ENCODE measurements at places on chromosomes 3 and 15.

GRCh38 chr3:171769461-171769860 lies 40.8 kb downstream of the PLD1 start:
- no peak for DNase-seq

DNA sequence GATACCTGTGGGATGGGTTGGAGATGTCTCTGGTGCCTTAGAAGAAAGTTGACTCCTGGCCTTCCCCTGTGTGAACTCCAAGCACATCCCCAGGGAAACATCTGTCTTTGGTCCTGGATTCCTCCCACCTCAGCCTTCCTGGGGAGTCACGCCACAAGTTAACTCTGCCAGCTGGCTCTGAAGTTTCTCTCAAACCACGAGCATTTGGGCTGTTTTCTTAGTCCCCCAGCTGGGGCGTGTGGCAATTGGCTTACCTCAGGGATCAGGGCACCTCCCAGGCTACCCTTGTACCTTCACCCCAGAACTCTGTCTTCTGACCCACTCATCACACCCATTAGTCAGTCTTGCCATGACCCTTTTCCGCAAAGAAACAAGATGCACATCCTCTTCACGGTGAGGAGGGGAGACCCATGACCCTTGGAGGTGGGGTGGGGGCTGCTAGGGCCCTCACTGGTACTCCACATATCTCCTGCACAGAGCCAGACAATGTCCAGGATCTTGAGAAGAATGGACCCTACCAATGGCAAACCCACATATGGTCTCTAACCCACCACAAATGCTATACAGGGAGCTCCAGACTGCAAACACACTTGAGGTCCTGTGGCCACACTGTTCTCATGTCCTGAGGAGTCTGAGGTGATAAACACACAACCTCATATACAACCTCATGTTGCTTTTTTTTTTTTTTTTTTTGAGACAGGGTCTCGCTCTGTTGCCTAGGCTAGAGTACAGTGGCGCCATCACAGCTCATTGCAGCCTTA lies 3.9 kb downstream of the NEIL1 start:
- DNase-seq: no peak

- no peak for DNase-seq
Measured at GRCh38 chr15:91183596-91183995, 83.5 kb downstream of the SV2B start.

- DNase-seq: no peak
Measured at GRCh38 chr3:177694951-177695350, 497.7 kb upstream of the TBL1XR1 start.

- no peak for DNase-seq
Measured at GRCh38 chr3:158896729-158897128, 94.9 kb downstream of the MFSD1 start.

DNA sequence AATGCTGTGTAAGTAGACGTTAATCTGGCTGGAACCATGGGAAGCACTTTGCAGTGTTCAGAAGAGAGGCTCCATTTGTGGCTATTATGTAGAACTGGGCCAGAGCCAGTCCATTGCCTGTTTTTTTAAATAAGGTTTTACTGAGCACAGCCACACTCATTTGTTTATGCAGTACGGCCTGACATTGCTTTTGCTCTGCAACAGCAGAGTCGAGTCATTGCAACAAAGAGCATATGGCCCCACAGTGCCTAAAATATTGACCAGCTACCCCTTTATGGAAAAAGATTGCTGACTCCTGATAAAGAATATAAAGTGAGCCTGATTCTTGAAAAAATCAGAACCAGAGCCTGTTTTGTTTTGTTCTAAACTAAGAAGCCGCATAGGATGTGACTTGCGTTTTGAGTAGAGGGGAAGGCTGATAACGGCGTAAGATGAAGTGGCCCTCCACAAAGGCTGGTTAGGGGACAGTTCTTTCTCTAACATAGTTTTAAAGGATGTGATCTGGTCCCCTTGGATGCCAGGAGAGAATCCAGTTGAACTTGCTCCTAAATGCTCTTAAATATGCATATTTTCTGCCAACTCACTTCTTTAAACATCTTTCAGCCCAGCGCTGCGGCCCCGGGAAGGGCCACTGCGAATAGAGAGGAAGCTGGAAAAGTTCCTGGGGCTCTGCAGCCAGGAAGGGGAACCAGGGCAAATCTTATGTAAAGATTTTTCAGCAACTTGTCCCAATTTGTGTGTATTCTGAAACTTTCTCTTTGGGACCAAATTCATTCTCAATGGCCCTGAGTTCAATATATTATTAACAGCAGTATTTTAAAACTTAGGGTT lies 64.5 kb downstream of the GLDN start:
- no peak for DNase-seq

DNA sequence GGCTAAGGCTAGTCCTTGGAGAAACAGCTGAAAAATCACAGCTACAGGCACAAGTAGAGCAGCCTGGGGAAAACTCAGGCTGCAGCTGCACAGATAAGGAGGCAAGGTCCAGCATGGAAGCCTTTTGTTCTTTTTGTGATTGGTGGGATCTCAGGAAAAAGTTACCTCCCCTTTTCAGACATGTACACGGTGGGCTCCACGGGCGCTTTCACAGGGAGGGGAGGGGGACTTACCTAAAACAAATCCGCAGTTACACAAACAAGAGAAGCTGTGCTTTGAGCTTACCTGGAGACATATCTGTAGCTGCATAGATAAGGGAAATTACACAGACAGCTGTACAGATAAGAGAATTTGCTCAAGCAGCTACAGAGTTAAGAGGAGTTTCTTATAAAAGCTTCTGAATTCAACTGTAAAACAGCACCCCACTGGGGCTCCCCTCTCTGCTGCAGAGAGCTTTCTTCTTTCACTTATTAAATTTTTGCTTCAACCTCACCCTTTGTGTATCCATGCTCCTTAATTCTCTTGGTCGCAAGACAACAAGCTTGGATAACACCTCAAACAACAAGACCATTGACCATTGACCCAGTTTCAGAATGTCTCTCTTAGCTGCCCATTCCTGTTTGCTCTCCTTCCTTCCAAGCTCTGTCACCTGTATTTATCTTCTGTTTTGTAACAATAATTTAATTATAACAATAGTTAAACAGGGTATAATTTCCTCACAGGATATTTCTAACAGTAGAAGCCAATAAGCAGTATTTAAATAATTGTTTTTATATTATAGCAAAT lies 10.9 kb upstream of the CD200 start:
- DNase-seq: no peak

DNA sequence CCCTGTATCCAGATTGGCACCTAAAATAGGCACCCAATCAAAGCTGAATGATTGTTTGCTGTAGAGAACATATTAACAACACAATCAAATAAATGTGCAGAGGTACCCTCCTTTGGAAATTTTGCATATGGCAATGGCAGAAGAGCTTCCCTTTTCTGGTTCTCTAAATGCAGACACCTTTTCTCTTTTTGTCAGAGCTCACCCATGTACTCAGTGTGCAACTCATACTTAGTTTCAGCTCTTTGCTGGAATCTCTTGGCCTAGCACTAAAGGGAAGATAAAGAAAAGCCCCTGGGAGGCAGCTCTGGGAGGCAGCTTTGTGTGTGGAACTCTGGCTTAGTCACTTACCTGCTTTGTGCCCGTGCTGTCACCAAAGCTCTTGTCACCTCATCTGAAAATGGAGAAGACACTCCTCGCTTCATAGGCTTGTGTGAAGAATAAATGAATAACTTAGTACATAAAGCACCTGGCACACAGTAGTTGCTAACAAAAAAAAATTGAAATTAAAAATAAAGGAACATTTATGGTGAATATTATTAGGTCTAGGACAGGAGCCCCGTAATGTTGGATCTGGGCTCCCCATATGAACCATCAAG lies 28.8 kb downstream of the ST6GAL1 start:
- no peak for DNase-seq

DNA sequence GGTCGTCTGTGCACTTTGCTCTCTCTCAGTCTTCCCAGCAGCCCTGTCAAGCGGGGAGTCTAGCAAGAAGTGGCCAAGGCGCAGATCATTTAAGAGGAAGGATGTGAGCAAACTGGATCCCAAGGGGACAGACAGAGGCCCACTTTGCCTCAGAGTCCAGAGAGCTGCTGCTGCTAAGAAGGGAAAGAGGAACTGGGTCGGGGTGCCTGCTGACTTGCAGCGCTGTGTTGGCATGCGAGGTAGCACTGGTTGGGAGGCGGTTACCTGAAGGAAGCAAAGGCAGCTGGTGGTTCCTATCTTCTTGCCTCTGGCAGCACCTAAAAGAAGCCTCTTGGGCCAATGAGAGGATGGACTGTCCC lies 28.1 kb downstream of the SMAD3 start:
- DNase-seq: no peak

- DNase-seq: no peak
Measured at GRCh38 chr3:134904776-134905646, 110.0 kb downstream of the EPHB1 start.

- DNase-seq: no peak
Measured at GRCh38 chr3:99087277-99087676, 185.8 kb upstream of the DCBLD2 start.

GRCh38 chr3:171508206-171508605 lies 48.0 kb upstream of the TNIK start:
- DNase-seq: no peak

- DNase-seq: no peak
Measured at GRCh38 chr3:86416334-86416733, 574.6 kb downstream of the VGLL3 start.
